ENCODE measurements at places on chromosomes 6 and 20.

- no peak for DNase-seq
Measured at GRCh38 chr6:150766201-150766997, 99.1 kb upstream of the MTHFD1L start.

GRCh38 chr20:19344341-19344740, 131.9 kb downstream of the SLC24A3 start:
- DNase-seq: no peak

DNA sequence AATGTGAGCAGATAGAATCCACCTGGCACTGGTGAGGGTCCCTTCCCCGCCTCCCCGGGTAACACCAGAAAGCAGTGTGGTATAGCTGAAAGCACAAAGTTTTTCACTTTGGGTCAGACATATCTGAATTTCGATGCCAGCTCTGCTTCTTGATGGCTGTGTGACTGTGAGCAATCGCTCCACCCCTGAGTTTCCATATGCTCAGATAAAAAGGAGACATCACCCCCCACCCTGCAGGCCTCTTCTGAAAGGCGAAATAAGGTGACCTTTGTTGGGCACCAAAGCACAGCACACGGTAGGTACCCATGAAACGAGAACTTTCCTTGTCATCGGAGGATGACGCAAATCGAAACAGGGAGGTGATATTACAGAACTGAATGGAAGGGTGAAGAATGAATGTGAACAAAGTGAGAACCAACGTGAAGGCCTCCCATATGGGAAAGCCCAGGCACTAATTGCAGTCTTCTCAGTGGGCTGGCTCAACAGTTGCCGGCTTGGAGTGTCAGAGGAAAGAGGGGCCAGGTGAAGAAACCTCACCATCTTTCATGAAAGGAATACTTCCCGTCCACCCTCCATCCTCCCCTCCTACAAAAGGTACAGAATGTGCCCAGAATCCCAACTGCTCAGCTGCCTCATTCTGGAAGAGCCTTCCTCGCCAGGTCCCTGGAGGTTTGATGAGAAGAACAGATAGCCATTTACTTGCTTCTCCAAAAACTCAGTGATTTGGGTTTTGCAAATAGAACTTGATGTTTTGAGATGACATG, 61.8 kb downstream of the NFATC2 start:
- peak; percentile 37 for DNase-seq

DNA sequence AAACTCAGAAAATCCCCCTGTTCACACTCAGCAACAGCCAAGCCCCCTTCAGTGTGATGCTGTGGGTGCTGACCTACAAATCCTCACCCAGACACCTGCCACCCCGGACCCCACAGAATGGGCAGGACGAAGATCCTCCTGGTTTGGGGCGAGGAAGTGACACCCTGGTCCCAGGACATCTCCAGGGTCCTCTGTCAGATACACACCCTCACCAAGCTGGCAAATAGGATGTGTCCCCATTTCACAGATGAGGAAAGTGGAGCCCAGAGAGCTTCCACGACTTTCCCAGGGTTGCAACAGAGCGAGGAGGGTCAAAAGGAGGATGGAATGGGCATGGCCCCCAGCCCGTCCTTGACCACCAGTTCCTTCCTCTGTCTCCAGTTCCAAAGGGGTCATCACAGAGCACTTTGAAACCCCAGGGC, 92.0 kb upstream of the AFDN start:
- no peak for DNase-seq

DNA sequence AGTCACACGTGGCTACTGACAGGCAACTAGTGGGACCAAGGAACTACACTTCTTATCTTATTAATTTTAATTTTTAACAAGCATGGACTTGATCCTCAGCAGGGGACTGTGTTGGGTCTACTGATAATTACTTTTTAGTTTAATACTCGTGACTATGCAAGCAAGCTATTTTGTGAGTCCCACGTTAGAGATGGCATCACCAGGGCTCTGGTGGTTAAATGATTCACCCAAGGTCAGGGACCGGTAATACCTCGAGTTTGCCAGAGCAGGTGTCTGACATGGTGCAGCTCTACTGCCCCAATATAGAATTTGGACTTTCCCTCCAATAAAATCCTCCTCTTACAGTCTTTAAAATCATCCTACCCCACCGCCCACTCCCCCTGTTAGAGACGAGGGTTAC, 98.6 kb upstream of the RIN2 start:
- no peak for DNase-seq

DNA sequence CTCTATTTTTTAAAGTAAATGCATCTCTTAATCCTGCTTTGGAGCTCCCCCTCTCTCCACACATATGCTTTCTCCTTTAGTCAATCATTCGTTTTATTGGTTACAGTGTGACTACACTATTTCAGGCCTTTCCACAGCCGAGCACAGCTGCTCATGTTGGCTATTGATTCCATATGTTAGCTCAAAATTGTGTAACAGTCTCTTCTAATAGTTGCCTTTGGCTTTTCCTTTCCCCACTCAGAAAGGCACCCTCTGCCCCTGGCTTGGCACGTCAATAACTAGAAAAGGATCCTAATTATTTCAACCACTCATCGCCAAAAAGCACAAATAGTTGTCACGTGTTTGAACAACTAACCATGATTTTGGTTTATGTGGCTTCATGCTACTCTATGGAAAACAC, 410.3 kb upstream of the SLC35B3 start:
- DNase-seq: no peak

DNA sequence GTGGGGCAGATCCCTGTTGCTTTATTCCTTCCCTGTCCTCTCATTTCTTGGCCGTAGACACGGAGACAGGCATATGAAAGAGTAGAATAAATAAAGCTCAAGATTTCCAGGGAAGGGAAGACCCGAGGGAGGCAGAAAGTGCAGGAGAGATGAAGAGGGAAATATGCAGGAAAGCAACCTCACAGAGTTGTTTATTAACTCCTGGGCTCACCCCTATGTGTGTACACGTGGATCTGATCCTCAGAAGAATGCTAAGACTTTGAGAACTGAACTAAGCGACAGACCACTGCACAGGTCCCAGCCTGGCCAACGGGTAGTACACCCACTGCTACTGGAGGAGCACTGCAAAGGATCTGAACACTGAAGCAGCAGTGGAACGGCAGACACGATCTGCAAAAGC, 156.2 kb downstream of the KIF16B start:
- DNase-seq: no peak

GRCh38 chr6:37516076-37516919, 16.6 kb upstream of the CCDC167 start:
- peak; percentile 83 for DNase-seq

GRCh38 chr6:169256518-169256917, 2.9 kb upstream of the THBS2 start:
- DNase-seq: no peak

DNA sequence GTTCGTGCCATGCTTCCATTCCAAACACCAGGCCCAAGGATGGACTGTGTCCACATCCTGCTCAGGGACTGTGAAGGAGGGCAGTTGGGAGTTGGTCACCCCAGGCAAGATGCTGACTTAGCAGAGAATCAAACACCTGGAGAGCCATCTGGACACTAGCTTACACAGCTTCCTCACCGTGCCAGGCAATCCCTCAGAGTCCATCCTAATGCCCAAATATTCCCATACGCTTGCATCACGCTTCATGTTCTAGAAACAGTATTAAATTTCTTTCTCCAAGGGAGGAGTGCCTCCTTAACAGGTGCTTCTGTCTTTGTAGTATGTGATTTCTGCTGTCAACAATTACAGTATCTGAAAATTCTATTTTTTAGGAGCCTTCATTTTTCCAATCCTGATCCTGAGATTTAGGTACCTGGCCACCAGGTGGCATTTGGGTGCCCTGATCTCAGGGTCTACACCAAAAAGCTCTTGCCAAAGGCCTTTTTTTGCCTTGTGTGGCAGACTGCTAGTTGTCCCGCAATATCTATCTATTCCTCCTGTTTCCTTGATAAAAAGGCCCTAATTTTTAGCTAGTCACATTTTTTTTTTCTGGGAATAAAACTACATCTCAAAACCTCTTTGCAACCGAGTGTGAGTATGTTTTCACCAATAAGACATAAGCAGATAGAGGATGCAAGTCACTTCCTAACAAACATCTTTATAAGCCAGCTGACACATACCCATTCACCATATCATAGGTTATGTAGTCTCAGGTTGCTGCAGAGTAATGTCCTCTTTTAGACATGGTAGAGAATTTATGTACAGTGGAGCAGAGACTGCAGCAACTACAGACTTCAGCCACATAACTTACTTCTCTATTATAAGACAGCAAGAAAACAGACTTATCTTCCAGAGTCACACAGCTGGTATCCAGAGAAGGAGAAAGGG, 85.0 kb downstream of the PREP start:
- no peak for DNase-seq

DNA sequence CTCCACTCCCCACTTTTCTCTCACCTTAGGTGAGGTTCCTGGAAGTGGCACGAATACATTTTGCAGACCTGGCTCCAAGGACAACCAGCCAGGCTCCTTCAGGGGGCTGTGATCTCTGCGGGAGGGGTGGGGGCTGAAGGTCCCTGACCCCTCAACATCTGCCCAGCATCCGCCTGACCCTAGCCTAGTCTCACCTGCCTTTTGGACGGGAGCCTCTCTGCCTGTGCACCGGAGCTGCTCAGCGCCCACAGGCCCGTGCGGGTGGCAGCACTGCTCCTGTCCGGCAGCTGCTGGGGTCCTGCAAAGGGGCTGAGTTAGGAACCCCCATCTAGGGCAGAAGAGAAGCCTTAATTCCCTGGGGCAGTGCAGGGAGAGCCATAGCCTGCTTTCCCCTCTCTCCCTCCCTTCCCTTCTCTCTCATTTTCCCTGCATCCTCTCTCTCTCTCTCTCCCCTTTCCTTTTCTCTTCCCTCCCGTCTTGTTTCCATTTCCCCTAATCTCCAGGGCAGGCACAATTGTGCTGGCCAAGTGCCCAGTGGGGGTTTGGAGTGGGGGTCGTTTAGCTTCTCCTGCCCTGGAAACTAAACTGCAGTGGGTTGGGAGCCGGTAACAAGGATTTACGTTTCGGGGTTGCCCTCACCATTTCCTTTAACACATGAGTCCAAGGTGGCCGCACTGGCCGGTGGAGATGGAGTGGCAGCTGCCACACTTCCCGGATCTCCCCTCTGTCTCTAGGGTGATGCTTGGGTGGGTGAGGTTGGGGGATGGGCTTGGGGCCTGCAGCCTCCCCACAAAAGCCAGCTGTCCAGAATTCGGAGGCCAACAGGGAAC, 54.1 kb downstream of the CTCFL start:
- no peak for DNase-seq

- DNase-seq: no peak
Measured at GRCh38 chr20:62978561-62978943, 26.0 kb downstream of the SLC17A9 start.

DNA sequence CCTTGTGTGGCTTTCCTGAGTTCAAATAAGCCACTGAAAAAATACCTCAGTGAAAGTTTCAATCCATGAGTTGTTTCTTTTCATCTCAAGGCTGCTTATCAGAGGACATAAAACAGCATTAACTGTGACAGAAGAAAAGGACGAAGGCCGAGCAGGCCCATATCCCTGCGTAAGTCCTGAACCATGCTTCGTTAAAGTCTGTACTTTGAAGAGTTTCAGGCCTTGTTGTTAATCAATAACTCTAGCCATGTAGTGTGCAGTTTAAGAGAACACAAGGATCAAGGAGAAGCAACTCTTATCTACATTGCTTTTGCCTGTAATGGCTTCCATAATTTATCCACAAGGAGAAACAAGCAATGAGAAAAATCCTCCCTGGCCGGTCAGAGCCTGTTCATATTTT, 165.4 kb downstream of the UST start:
- no peak for DNase-seq

GRCh38 chr6:43368259-43369160, 937 bp downstream of the ZNF318 start:
- no peak for DNase-seq

DNA sequence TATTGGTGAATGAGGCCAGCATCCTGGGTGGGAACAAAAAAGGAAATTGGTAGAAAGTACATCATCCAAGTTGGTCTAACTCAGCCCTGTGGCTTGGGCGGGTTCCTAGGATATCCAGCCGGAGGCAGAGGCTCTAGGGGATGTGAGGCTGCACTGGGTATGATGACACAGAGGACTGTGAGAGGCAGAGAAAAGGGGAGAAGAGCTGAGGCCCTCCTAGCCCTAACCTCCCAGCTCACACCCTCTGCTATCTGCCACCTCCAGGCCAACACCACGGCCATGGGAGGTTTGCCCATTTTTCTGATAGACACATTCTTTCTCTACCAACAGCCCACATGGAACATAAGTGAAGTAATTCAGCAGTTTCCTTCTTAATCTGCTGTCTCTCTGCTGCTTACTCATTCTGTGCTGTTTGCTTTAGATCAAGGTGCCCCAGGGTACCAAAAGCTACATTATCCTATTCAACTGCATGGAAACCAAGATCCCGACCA, 284.4 kb downstream of the ESR1 start:
- no peak for DNase-seq

GRCh38 chr6:12102350-12102749, 90.2 kb downstream of the HIVEP1 start:
- no peak for DNase-seq

DNA sequence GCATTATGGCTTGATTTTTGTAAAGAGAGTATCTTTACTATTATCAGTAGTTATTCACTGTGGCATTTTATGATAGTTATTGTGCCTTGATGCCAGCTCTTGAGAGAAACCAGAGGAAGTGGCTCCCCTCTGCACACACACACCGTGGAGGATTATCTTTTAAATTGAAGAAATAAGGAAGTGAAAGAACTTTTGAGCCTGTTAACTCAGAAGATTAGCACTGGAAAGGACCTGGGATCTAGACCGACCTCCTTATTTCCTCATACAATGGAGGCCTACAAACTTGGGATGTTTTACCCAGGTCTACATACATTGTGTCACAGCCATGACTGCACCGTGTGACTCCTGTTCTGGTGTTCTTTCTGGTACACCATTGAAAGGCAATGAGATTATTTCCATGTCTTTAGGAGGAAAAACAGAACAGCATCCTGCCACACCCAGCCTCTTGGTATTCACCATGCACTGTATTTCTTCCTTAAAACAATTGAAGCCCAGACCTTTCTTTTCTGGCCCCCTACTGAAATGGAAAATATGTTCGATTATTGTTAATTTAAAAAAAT, 40.6 kb downstream of the HECA start:
- DNase-seq: no peak

GRCh38 chr20:58892932-58893224, 40.4 kb downstream of the GNAS start:
- no peak for DNase-seq

DNA sequence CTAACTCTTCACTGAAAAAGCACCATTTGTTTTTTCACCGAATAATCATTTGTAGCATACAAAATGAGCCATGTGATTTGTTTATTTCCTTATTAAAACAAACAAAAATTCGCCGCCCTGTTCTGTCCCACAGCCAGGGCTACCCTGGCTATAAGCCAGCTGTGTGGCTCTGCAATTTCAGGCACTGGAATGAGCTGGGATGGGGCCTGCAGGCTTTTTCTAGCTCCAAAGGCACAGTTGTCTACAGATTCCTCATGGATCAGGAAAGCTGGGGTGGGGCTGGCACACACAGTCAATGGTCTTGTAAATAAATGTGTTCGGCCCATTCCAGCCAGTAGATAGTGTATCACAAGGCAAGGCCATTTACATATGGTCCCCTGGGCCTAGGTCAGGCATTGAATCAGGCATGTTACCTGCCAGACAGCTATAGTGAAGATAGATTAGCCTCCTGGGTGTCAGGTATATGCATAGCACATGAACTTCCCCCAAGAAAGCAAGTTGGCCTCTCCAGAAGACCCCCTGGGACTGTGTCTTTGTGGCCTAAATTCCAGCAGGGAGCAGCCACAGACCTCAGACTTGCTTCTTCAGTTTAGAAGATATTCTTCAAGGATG, 608.9 kb downstream of the MAFB start:
- DNase-seq: no peak

- DNase-seq: no peak
Measured at GRCh38 chr20:40073535-40074111, 615.4 kb downstream of the MAFB start.

Measured in stimulated activated CD4-positive, alpha-beta T cell treated with anti-CD3 and anti-CD28 coated beads, TNF-alpha, amount 100 ng/mL, for 4 hours (primary cell).